ENCODE measurements at places on chromosomes 4 and X.

DNA sequence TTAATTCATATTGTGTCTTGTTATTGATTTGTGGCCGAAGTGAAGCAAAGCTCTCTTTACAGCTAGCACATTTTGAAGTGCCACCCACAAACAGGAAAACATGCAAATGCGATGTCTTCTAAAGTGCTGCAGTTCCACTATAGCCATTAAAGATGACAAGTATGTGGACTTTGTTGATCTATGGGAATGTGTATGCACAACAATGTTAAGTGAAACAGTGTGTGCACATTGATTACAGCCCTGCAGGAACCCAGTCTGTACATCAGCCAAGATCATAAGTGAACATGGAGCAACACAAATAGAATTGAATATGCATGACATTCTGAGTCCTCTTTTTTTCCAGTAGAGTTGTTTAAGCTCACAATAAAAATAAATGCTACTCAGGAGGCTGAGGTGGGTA, 43.0 kb downstream of the TFDP3 start:
- no peak for DNase-seq

DNA sequence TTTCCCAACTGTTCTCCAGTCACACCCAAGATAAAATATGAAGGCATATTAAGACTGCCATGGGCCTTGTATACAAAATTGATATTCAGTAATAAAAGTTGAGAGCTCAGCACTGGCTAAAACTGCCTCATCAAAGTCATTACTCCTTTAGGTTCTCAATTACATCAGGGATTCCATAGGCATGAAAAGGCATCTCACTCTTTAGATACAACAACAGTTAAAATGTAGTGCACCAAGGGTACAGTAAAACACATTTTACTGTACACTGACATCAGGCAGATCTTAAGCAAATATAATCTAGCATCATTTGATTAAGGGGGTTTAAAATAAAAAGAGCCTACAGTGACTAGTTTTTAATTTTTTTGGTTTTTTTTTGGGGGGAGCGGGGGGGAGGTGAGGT, 107.7 kb downstream of the PPP3CA start:
- no peak for DNase-seq

DNA sequence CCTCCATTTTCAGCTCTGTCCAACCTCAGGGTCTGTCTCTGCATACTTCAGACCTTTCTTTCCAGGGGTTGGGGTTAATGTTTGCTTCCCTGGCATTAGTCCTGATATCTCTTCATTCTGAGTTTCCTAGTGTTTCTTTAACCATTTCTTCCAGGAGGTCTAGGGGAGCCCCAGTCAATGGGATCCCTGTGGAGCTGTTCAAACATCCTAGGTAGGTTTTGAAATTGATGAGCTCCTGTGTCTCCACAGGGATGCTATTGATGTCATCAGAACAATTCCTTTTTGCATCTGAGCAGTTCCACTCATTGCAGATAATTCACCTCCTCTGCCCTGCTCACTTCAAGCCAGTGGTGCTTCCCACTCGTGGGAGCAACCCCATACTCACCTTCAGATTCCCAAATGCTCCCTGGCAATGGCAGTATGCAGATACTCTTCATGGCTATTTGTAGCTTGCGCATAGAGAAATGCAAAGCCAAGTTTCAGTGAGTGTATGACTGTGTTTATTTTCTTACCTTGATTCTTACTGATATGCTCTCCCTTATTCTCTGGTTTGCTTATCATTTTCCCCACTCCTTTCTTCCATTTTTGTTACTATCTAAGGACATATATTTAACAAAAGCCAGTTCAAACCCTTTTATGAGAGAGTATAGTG, 33.7 kb upstream of the LIMCH1 start:
- DNase-seq: no peak

GRCh38 chr4:152258391-152258790, 277.5 kb downstream of the FBXW7 start:
- DNase-seq: no peak

GRCh38 chr4:28565396-28565795, 1704.8 kb downstream of the STIM2 start:
- DNase-seq: no peak

GRCh38 chrX:40041915-40042314, 55.8 kb downstream of the BCOR start:
- DNase-seq: no peak

GRCh38 chr4:147085781-147086180, 140.1 kb upstream of the TTC29 start:
- no peak for DNase-seq

DNA sequence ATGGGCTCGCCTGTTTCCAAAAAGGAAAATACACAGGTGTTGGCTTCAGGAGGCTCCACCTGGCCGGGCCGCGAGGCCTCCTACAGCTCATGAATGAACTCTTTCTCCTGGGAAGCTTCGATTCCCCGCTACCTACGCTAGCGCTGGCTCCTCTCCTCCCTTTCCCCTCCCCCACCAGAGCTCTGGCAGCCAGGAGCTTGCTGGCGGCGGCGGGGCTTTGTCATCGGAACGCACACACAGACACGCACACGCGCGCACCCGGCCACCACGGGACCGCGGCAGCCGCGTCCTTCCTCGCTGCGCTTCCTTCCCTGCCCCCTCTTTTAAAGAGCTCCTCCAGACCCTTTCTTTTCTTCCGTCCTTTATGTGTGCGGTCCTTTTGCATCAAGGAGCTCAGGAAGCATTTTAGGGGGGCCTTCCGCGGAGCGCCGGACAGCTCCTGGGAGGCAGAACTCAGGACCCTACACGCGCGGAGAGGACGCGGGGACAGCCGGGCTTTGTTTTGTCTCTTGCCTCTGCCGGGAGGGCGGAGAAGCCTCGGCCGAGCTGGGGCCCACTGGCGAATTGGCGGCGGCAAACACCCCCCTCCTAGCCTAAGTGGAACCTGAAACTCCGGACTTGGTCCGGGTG, 70.2 kb upstream of the BCOR start:
- DNase-seq: peak; percentile 80

GRCh38 chr4:23401572-23401971, 488.3 kb downstream of the PPARGC1A start:
- no peak for DNase-seq

GRCh38 chr4:161816958-161817357, 346.8 kb downstream of the FSTL5 start:
- no peak for DNase-seq

DNA sequence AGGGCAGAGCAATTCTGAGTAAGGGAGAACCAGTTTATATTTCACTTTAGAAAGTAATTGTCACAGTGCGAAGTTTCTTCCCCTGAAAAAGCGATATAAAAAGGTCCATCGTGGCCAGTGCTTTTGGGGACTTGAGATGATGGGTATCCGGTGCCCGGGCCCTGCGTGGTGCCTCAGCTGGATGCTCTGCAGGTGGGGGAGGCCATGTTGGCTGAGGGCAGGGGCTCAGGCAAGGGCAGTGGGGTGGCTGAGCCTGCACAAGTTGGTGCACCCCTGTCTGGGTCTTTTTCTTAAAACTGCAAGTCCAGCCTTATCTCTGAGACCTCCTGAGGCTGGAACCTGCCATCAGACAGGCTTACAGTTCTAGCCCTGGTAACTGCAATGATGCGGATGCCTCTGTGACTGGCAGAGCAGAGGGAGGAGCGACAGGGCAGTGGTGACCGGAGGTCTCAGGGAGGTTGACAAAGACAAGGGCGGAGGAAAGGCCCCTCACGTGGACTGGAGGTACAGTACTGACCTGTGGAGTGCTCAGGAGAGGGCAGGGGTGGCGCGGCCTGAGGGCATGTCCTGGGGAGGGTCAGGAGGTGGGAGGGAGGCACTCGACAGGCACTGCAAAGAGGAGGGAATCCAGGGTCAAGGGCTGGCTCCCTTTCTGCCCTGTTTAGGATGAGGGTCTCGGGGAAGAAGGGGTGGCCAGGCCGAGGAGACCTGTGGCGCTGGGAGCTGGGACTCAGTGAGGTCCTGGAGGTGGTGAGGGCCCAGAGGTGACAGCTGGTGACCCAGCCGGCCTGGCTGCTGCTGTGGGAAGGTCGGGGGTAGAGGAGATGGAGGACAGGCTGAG, 1.8 kb downstream of the RGS12 start:
- DNase-seq: peak; percentile 73

- no peak for DNase-seq
These were observed 42.2 kb downstream of the KLHL5 start for GRCh38 chr4:39104255-39104654.

DNA sequence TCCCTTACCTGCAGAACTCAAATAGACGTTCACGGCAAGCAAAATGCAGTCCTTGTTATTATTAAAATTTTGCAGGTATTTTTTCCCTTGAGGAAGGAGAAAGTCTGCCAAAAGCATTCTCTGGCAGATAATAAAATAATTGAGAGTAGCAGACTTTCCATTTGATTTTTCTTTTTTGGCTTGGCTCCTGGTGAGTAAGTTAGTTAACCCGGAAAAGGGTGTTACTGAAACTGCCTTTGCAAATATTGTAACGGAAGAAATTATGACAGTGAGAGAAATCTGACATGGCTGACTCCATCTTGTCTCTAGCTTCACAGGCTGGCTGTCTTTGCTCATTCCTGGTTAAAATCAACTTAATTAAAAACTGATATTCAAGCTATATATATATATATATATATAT, 100.5 kb downstream of the GPR143 start:
- DNase-seq: no peak

- DNase-seq: no peak
These were observed 11.8 kb downstream of the AMBN start for GRCh38 chr4:70603856-70604255.

GRCh38 chr4:39613093-39613656, 25.5 kb downstream of the SMIM14 start:
- no peak for DNase-seq

- no peak for DNase-seq
These were observed 44.8 kb downstream of the RBMX start for GRCh38 chrX:136835761-136836160.

- DNase-seq: no peak
These were observed 114.0 kb downstream of the STOX2 start for GRCh38 chr4:184019076-184019475.

DNA sequence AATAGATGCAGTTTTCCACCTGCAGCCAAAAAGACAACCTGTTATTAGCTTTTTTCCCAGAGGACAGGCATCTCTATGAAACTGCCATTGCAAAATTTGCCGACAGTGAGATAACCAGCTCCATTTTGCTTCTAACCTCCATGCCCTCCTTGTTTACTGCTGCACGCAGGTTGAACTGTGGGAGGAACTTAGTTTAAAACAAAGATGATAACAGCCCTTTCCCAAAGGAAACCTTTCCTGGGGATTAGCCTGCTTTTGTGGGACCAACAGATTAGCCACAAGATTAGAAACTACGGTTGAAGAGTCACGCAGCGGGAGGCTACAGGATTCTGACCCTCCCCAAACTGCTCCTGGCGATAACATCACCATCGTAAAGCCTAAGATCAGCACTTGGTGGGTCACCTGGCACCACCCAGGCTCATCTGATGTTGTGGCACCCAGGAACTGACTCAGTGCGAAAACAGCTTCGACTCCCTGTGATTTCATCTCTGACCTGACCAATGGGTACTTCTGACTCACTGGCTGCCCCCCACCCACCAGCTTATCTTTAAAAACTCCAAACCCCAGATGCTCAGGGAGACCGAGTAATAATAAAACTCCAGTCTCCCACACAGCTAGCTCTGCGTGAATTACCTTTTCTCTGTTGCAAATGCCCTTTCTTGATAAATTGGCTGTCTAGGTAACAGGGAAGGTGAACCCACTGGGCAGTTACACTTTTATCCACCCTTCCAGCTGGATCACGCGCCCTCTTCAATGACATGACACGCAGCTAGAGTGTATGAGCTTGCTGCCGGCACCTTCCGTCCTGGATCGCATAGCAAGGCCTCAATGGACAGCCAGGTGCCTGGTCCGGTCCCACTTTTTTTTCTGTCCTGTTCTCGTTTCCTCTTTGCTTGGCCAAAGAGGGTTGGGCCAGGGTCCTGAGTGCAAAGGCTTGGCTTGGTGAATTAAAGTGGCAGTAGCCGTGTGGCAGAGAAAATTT, 27.2 kb downstream of the NOP14 start:
- DNase-seq: peak; percentile 69

- DNase-seq: no peak
These were observed 22.7 kb upstream of the MSN start for GRCh38 chrX:65644621-65645289.

DNA sequence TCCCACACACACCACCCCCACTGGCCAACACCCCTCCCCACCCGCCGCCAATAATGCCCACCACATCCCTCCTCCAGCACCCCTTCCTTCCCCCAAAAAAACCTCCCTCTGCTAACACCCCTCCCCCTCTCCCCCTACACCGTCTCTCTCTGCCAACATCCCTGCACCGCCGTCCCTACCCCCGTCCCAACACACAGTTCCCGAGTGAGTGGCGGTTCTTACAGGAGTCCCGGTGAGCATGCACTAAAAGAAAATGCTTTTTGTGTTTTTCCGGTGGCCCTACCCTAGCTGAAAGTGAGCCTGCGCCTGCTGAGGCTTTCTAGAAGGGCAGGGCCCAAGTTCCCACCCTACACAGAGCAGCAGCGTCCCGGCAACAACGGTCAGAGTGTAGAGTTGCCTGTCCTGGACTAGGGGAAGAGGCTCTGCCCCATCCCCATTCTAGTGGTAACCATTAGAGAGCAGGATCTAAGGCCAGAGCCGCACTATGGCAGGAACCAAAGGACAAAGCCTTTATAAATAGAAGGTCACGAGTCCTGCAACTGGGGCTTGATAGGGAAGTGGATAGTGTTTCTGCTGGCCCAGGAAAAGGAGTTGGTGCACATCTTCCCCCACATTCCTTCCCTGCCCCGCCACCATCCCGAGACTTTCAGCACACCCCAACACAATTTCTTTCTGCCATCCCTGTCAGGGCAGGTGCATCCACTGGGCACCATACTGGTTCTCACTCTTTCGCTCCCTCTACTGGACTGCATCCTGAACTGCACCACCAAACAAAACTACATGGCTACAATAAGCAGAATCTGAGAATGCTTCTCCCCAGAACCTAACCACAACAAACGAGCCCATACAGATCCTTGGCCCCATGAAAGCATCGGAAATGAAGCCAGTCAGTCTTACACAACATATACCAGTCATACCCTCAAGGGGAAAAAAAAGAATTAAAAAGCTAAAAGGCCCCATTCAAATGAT, 78.1 kb upstream of the PAGE3 start:
- DNase-seq: no peak

- DNase-seq: no peak
These were observed 16.7 kb downstream of the NR3C2 start for GRCh38 chr4:148425327-148426110.

- DNase-seq: no peak
These were observed 50.6 kb upstream of the EDA start for GRCh38 chrX:69565247-69565815.

DNA sequence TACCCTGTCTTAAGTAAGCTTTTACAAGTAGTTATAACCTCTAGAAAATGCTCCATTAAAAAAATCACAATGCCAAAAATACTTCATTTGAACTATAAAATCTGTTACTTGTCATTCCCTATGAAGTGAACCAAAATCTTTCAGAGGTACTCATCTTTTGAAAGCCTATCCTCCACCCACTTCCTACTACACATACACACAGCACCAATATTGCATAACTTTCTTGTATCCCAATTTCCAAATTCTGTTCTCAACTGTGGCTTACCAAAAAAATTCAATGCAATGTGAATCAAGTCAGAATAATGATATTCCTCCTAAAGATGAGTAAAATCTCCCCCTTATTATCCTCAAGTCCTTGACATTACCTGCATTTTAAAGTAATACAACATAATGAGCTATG, 15.9 kb downstream of the DHX15 start:
- no peak for DNase-seq

GRCh38 chr4:164572877-164573279, 181.1 kb upstream of the SMIM31 start:
- DNase-seq: no peak

- no peak for DNase-seq
These were observed 37.6 kb upstream of the SHISA3 start for GRCh38 chr4:42359711-42360110.

Measured in spleen (tissue), 13 donors.